ENCODE measurements at places on chromosomes 7 and 10.

- DNase-seq = peak; percentile 21
These were observed 12.8 kb downstream of the MEIG1 start for GRCh38 chr10:14971867-14972448.

DNA sequence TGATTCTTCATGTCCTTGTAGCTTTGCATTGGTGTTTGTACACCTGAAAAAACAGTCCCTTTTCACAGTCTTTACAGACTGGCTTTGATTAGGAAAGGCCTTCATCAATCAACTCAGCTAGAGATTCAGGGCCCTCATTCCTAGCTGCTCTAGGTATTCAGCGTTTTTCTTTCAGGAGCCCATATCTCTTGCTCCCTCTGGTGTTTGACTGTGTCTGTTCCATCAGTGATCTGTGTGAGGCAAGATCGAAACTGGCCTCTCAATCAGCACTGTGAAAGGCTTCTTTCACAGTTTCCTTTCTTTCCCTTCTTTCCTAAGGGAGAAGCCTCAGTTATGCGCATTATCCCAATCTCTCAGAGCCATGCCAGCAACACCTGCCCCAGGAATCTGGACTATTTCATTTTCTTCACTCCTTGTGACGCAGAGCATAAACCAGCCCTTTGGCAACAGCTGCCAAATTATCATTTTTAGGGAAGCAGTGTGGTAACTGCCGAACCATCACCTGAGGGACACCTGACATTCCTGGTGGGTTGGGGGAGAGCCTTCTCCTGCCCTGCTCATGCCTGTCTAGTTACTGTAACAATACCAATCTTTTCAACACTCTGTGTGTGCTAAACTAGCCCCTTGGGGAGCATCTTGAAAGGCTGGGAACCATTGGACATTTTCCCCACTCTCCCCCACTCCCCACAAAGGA is 75.7 kb upstream of the CCDC71L start:
- DNase-seq = peak; percentile 84

DNA sequence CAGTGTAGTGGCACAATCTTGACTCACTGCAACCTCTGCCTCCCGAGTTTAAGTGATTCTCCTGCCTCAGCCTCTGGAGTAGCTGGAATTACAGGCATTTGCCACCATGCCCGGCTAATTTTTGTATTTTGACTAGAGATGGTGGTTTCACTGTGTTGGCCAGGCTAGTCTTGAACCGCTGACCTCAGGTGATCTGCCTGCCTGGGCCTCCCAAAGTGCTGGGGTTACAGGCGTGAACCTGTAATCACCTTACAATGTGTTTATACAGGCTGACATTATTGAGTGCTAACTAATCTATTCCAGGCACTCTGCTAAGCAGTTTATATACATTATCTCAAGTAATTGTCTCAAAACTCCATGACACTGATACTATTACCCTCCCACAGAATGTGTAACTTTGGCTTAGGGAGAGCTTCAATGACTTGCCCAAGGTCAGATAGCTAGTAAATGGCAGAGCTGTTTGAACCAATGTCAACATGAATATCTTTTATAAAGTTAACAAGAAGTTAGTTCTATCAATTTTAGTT is 36.8 kb downstream of the KIFBP start:
- no peak for DNase-seq

GRCh38 chr10:130547368-130547767 is 411.2 kb downstream of the GLRX3 start:
- DNase-seq = no peak

- no peak for DNase-seq
These were observed 472 bp downstream of the RASSF4 start for GRCh38 chr10:44960088-44960460.

- no peak for DNase-seq
These were observed 8.2 kb upstream of the CYP17A1 start for GRCh38 chr10:102845352-102845902.

DNA sequence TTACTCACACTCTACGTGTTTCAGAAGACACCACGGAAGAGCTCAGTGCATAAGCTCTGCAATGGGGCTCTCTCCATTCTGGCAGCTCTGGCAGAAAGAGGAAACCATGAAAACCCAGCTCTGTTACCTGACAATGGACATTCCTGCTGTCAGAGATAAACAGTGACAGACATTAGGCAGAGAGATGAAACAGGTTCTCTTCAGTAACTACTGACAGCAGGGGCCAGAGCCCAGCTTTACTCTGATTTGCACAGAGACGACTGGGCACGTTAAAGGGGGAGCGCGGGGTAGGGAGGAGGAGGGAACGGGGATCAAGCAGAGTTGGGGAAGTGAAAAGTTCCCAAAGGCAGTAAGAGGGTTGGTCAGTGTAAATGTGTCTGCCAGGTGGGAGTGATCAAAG is 206.1 kb downstream of the RAMP3 start:
- DNase-seq = no peak

DNA sequence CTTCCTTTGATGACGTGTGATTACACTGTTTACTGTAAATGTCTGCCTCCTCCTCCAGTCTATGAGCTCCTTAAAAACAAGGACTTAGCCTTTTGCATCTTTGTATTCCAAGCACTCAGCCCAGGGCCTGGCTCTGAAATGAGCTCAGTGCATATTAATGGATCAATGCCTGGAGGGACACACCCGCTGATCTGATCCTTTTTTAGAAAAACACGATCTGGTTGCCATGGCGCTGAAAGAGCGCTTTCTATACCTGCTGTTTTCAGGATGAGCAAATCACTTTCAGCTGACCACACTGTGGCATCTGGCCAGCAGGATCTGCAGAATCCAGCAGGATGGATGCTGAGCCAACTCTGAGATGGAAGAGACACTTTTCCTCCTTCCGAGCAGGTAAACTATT is 37.8 kb upstream of the GARS1 start:
- peak; percentile 71 for DNase-seq

DNA sequence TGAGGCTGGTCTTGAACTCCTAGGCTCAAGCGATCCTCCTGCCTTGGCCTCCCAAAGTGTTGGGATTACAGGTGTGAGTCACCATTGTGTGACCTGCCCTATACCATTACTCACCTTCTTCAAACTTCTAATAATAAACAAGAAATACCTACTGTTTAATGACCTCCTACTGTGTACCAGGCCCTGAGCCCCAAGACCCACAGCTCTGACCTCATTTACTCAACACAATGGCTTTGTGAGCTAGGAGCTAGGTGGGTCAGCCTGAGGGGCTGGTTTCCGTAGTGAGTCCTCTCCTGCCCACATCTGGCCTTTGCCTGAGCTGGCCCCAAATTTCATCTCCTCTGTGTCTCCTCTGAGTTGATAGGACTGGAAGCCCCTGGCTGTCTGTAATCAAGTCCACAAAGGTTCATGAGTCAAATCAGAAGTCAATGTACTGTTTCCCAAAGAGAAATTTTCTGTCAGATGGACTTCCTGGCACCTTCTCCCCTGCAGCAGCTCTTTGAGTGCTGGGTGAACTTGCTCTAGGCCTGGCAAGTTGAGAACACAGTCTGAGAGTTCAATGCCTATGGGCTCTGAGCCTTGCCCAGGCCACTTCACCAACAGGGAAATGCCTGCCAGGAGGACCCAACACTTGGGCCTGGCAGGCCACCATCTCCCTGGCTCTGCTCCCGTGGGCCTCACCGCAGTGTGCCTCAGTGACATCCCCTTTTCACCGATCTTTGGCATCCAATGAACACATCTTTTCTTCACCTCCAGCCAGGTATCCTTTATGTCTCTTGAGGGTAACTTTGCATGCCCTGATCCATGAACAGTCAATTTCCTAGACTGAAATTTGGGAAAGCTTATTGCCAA is 24.0 kb downstream of the NEURL1 start:
- no peak for DNase-seq

GRCh38 chr10:6255548-6256061 is 52.9 kb downstream of the PFKFB3 start:
- peak; percentile 56 for DNase-seq

GRCh38 chr10:32388258-32389027 is 41.5 kb upstream of the EPC1 start:
- no peak for DNase-seq

DNA sequence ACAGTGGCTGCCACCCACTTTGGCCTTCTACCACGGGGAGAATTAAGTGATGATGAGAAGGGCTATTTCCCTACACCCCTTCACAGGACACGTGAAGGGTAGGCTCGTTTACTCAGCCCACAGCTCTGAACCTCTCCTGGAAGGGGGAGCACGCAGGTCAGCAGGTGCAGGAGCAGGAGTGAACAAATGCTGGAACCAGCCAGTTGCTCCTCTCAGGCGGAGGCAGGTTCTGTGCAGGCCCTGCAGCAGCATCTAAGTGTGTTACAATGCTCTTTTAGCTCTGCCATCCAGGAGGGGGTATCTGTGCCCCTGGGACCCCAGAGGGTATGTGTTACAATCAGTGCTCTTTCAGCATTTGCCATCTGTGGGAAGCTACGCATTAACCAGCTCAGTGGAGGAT is 61.2 kb downstream of the AHR start:
- DNase-seq = no peak

GRCh38 chr7:98216941-98217622 is 5.8 kb downstream of the BHLHA15 start:
- no peak for DNase-seq

GRCh38 chr7:157501581-157501980 is 164.8 kb downstream of the DNAJB6 start:
- no peak for DNase-seq

DNA sequence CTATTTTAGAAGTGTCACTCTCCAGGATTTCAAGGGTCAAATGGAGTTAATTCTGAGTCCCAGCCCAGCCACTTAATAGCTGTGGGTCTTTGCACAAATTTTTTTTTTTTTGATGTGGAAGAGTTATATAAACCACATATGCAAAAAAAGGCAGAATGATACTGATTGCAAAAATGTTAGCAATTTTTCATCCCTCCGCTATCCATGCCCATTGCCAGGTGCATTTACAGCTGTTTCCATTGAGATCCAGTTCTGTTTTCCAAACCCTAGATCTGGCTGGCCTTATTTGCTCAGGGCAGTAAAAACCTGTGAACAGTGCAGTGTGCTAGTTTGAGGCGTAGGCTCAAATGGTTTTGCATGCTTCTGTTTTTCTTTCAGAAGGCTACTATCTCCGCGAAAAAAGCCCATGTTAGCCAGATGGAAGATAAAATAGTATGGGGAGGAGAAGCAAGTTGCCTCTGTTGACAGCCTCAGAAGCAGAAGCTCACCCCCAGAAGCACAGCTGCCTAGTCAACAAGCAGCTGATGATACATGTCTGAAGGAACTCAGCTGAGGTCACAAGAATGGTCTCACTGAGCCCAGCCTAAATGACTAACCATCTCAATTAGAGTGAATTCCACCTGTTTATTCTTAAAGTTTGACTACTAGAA is 997 bp upstream of the ZNF138 start:
- no peak for DNase-seq

GRCh38 chr10:70513848-70514309 is 35.3 kb downstream of the PALD1 start:
- no peak for DNase-seq

GRCh38 chr7:89757910-89758309 is 396.4 kb upstream of the STEAP1 start:
- DNase-seq = no peak

DNA sequence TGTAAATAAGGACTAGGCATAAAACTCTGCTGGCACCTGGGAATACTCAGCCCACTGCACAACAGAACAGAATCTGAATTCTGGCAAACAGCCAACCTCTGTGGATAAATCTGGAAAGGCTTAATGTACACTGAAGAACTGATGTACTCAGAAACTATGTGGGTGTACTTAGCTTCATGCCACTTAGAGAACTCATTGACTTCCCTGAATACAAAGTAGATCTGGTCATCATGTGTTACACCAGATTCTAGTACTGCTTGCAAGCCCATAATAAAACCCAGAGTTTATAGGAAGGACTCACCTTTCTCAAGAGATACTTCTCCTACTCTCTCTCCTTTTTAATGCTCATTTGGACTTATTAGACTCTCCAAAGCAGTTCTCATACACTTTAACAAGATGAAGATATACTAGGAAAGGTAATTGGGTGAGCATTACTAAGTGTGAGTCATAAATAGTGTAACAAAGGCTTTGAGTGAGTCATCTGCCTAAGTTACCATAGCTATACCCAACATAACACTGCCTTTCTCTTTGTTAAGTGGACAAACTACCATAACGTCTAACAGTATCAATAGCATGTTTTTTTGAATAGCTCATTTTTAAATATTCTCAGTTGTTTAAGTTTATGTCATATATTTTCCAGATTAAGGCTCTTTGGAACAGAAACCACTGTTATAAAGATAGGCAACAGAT is 309.1 kb downstream of the MDFIC start:
- peak; percentile 85 for DNase-seq

GRCh38 chr10:99339077-99339476 is 9.9 kb downstream of the CNNM1 start:
- no peak for DNase-seq

- DNase-seq = peak; percentile 62
These were observed 115.9 kb downstream of the PIP4K2A start for GRCh38 chr10:22598478-22598877.

GRCh38 chr10:133399123-133399601 is 5.2 kb downstream of the MTG1 start:
- DNase-seq = no peak

DNA sequence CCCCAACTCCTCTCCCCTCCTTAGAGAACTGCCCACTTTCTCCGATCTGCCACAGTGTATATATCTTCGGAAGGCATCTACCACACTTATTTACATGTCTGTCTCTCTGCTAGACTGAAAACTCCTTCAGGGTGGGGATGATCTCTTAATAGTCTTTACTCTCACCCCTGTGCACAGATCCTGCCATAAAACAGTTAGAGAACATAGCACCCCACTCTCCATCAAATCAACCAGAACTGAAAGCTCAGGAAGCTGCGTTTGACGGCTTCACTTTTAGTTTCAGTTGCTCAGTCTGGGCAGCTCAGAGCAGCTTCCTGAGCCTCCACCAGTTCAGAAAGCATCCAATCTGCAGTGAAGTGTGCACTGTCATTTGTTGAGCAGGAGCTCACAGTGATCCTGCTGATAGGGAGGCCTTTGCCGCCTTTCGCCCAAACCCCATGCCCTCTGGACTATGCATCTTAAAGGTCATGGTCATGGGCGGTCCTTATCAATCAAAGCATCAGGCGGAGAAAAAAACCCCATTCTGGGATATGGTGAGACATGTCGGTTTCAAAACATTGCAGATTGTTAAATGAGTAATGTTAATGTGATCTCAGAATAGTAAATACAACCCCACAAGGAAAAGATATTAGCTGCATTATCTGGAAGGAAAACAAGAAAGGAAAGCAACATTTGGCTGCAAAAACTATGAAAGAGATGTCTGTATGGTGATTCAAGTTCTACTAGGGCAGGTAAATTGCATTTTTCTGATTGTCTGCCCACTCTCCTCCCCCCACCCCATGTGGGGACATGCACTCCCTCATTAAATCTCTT is 167.1 kb upstream of the ADO start:
- DNase-seq = peak; percentile 75

GRCh38 chr7:140209866-140210609 is 33.3 kb upstream of the KDM7A start:
- DNase-seq = no peak

DNA sequence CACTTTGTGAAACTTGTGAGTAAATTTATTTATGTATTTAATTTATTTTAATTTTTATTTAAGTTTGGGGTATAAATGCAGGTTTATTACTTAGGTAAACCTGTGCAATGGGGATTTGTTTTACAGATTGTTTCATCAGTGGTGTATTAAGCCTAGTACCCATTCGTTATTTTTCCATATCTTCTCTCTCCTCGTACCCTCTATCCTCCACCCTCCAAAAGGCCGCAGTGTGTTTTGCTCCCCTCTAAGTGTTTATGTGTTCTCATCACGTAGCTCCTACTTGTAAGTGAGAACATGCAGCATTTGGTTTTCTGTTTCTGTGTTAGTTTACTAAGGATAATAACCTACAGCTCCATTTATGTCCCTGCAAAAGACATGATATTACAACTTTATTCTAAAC is 145.4 kb upstream of the SMIM30 start:
- no peak for DNase-seq

GRCh38 chr7:79352323-79352722 is 101.1 kb downstream of the MAGI2 start:
- no peak for DNase-seq
